AML-193 (cell line): ENCODE measurements at places on chromosomes 5 and 9.

- DNase-seq, result no peak
These were observed 202.1 kb upstream of the SLC30A5 start for GRCh38 chr5:68891718-68892117.

- peak; percentile 24 for DNase-seq
These were observed 8.2 kb upstream of the SLC46A2 start for GRCh38 chr9:112898872-112899311.

DNA sequence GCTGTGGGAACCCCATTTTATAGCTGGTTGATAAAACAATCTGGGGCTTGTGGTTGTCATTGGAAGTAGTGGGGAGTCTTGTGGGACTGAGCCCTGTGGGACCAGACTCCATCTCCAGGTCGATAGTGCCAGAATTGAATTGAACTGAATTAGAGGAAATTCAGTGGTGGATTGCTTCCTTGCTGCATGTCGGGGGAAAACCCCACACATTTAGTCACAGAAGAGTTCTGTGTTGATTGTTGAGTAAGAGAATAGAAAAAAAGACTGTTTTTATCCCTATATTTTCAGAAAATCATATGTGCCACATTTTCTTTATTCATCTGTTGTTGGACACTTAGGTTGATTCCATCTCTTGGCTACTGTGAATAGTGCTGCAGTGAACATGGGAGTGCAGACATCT is 209.7 kb downstream of the ARHGEF28 start:
- no peak for DNase-seq

GRCh38 chr9:127838375-127839078 is 15.9 kb downstream of the ENG start:
- DNase-seq, result no peak

DNA sequence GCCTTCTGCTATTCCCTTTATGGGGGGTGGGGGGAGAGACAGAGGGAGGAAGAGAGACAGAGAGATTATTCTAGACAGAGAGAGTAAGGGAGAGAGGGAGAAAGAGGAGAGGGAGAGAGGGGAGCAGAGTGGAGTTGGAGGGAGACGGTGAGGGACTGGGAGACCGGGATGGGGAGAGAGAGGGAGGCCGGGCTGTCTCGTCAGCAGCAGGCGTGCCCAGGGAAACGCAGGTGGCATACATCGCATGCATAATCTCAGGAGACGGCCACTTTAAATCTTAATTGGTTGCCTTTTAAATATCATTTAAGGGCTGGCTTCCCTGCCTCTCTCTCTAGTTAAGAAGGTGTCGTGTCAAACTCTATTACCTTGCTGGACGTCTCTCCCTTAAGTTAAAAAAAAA is 8.4 kb downstream of the IRX4 start:
- no peak for DNase-seq

DNA sequence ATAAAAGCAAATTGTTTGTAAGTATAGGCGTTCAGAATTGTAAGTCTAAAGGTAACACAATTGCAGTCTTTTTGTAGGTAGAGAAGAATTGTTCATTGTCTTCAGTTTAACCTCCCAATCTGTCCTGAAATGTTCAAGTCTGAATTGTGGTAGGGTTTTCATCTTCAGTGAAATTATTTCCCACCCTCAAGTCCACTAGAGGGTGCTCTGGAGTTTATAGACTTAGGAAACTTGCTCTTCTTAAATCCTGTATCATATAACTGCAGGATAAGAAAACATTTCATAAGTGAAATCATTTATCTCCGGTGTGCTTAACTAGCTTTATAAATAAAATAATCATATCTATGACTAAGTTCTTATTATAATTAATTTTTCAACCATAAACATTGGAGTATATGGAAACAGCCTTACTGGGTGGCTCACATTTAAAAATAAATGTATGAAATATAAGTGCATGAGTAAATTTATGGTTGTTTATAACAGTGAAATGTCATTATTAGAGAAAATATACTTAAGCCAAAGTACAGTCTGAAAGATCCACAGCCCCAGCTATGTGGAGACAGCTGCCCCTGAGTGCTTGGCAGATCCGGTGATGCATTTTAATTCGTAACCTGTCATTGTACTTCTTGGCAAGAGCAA is 182.4 kb upstream of the OTULINL start:
- peak; percentile 37 for DNase-seq

DNA sequence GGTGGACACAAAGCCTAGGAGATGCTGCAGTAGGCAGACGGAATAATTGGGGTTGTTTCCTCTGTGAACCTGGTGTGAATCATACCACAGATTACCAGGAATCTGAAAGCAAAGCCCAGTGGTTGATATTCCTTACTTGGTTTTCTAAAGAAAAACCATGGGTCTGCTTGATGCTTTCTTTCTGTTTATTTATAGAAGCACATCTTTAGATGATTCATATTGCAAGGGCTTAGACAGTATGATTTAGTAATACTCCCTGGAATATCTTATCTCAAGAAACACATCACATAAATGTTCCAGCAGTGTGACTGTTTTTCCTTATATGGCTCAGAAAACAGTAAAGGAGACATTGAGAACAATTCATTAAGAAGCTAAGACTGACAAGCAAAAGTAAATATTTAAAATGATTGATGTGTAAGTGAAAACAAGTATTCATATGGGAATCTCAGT is 623.3 kb downstream of the RAB3C start:
- DNase-seq, result no peak

DNA sequence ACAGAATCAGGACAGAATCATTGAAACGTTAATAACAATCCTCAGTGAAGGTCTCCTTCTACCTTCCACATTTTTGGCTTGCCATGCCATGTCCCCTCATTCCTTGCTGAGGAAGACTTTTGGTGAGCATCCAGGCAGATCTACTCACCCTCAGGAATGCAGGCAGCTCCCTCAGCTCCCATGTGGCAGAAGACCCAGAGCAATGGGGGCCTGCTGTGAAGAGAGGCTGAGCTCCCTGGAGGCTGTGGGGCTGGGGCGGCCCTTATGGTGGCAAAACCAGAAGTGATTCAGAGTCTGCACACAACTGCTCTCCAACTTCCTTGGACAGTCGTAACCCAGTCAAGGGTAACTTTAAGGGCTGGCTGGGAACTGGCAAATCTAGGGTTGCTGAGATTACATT is 247.2 kb upstream of the EFNA5 start:
- DNase-seq, result no peak

- no peak for DNase-seq
These were observed 25.1 kb upstream of the VCAN start for GRCh38 chr5:83446253-83446947.

DNA sequence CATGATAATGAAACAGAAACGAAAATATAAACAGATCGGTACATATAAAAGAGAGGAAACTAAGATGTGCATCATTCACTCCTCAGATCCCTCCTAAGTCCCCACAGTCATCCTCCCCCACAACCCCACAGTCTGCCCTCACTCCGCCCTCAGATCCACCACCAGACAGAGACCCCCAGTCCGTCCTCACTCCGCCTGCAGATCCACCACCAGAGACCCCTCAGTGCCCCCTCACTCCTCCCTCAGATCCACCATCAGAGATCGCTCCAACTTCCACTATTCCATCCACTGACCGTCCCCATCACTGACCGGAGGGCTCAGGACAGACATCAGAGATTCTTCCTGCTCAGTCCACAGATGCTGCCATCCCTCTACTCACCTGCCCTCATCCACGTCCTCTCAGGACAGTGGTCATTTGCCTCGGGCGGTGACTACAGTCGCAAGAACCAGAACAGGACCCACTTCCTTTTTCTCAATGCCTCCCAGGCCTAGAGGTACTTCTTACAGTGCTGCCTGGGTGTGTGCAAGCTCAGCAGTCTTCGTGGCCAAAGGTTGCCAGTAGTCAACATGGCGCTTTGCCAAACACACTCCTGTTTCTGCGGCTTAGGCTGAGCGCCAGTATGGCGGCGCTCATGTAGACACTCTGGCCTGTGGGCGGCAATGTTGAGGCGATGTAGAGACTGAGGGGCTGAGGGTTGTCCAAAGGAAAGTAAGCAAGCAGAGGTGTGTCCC is 8.3 kb upstream of the SPATA31C1 start:
- no peak for DNase-seq

DNA sequence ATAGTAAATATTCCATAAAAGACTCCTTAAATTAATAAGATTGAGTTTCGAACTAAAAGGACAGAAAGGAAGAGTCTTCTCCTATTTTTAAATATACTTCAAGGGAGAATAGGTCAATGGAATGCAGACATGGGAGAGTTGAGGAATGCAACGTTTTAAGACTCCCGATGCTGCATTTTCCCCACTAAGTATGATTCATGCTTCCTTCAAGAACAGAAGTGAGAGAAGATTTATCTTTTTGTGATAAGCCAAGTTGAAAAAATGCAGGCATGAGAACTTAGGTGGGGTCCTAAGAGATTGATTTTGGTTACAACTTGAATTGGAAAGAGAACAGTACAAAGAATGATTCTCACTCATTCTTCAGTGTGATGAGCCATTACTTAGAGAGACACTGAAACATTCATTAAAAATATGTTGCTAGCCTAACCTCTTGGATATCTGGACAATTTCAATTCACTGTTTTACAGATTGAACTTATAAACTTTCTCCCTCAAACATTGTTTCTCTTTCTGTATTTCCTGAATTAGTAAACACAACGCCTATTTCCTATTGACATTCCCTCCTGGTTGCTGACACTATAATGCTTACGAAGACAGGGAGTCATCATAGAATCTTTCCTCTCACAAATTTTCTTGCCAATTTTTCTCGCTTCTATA is 1666.1 kb upstream of the WWC1 start:
- DNase-seq, result no peak

GRCh38 chr5:148090146-148090772 is 26.5 kb downstream of the SPINK5 start:
- DNase-seq, result no peak
